ENCODE measurements at places on chromosomes 16 and 17.
A peak's percentile ranks its signal among the peaks of the same experiment; 100 is the strongest.

- no peak overlapping the region for H3K27ac ChIP-seq
- H3K4me1 ChIP-seq = peaks cover 17% of the 10 kb centered on the region
- H3K27me3 ChIP-seq = peaks cover 18% of the 10 kb centered on the region
- no peak overlapping the region for H3K4me3 ChIP-seq
- no peak for DNase-seq
Observed at GRCh38 chr16:67187175-67187890, 2.6 kb downstream of the EXOC3L1 start.

DNA sequence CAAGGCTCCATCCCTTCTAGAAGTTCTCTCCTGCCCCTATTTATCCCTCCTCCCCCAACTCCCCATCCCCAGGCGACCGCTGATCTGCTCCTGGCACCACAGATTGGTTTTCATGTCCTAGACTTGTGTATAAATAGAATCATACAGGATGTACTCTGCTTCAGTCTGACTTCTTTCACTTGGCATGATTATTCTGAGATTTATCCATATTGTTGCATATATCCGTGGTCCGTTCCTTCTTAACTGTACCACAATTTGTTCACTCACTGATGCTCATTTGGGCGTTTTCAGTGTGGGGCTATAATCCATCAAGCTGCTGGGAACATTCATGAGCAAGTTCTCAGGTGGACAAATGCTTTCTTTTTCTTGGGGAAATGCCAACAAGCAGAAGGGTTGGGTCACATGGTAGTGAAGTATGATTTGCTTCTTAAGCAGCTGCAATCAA, 23.9 kb downstream of the PITPNM3 start:
- no peaks in the 10 kb centered on the region for H3K27me3 ChIP-seq
- DNase-seq = no peak
- H3K4me1 ChIP-seq = no peaks in the 10 kb centered on the region
- H3K27ac ChIP-seq = no peak overlapping the region
- no peaks in the 10 kb centered on the region for H3K36me3 ChIP-seq

DNA sequence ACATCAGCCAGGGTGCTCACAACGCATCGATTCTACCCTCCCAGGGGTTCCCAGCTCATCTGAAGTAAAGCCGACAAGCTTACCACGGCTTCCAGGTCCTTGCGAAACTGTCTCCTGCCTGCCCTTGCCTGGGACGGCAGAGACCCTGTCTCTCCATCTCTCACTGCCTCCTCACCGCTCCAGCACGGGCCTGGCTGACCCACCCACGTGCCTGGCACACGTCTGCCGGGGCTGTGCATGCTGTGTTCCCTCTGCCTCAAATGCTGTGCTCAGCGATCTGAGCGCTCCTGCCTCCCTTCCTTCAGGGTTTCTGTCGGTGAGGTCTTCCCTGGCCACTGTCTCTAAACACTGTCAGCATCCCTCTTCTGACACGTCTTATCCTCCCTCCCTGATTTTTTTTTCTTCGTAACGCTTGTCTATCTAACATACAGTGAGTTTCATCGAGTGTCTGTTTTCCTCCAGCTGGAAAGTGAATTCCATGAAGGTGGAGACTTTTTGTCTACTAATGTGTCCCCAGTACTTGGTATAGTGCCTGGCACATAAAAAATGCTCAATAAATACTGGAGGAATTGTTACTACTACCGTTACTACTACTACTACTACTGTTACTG, 208.4 kb downstream of the IRF8 start:
- H3K27me3 ChIP-seq = no peaks in the 10 kb centered on the region
- H3K4me3 ChIP-seq = no peak overlapping the region
- H3K36me3 ChIP-seq = no peaks in the 10 kb centered on the region
- no peaks in the 10 kb centered on the region for H3K4me1 ChIP-seq

DNA sequence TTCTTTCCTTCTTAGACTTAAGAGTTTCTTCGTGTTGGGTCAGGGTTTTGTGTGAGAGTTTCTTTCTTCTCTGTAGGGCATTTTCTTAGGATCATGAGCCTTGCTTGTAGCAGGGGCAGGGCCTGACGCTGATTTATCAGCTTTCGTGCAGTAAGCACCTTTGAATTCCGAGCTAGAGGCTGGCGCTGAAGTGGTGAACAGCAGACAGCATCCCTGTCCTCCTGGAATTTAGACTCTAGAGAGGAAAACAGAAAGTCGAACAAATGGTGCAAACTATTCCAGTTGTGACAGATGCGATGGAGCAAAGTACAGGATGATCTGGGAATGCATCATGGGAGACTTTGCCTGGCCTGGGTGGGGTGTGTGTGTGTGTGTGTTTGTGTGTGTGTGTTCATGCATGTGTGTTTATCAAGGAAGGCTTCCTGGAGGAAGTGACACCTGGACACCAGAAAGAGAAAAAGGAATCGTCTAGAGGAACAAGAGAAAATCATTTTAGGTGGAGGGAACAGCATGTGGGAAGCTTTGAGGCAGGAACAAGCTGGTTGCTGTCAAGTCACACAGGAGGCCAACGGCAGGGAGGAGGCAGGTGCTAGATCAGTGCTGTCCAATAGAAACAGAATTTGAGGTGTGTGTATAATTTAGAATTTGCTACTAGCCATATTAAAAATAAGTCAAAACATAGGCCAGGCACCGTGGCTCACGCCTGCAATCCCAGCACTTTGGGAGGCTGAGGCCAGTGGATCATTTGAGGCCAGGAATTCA, 60.2 kb downstream of the WWP2 start:
- H3K27me3 ChIP-seq = no peaks in the 10 kb centered on the region
- H3K27ac ChIP-seq = no peak overlapping the region
- no peak overlapping the region for H3K4me3 ChIP-seq
- peaks cover 16% of the 10 kb centered on the region for H3K36me3 ChIP-seq
- no peaks in the 10 kb centered on the region for H3K4me1 ChIP-seq

- no peak overlapping the region for H3K4me3 ChIP-seq
- H3K4me1 ChIP-seq = no peaks in the 10 kb centered on the region
- H3K27me3 ChIP-seq = no peaks in the 10 kb centered on the region
- H3K27ac ChIP-seq = no peak overlapping the region
Observed at GRCh38 chr17:9944704-9945103, 39.6 kb upstream of the RCVRN start.

GRCh38 chr17:65785109-65785508, 223.7 kb upstream of the AXIN2 start:
- no peaks in the 10 kb centered on the region for H3K27me3 ChIP-seq
- no peak for DNase-seq
- no peaks in the 10 kb centered on the region for H3K36me3 ChIP-seq
- no peak overlapping the region for H3K4me3 ChIP-seq
- no peaks in the 10 kb centered on the region for H3K4me1 ChIP-seq

DNA sequence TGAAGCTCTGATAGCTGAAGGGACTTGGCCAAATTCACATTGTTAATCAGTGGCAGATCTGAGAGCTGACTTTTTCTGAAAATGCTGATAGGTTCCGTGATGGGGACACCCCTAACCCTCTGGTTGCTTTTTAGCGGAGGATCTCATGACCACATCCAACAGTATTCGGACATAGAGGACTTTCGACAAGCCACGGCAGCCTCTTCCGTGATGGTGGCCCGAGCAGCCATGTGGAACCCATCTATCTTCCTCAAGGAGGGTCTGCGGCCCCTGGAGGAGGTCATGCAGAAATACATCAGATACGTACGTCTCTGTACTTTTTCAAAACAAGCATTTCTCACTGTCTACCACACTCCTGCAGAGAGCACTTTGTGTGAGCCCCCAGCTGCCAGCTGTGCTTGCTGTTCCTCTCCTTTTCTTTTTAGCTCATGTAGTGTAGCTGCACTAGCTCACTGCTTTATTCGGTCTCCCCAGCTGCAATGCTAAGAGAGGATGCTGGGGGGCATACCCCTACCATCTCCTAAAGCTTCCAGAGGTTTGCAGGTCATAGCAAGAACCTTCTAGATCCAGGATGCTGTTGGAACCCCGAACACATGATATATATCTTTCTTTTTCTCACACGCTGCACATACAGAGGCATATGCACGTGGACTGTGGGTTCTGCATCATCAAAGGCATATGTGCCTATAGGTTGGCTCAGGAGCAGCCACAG, 14.2 kb upstream of the NFATC3 start:
- peaks cover 46% of the 10 kb centered on the region for H3K36me3 ChIP-seq
- H3K4me3 ChIP-seq = no peak overlapping the region
- peaks cover 50% of the 10 kb centered on the region for H3K4me1 ChIP-seq
- H3K27ac ChIP-seq = peak overlapping the region; percentile 97

DNA sequence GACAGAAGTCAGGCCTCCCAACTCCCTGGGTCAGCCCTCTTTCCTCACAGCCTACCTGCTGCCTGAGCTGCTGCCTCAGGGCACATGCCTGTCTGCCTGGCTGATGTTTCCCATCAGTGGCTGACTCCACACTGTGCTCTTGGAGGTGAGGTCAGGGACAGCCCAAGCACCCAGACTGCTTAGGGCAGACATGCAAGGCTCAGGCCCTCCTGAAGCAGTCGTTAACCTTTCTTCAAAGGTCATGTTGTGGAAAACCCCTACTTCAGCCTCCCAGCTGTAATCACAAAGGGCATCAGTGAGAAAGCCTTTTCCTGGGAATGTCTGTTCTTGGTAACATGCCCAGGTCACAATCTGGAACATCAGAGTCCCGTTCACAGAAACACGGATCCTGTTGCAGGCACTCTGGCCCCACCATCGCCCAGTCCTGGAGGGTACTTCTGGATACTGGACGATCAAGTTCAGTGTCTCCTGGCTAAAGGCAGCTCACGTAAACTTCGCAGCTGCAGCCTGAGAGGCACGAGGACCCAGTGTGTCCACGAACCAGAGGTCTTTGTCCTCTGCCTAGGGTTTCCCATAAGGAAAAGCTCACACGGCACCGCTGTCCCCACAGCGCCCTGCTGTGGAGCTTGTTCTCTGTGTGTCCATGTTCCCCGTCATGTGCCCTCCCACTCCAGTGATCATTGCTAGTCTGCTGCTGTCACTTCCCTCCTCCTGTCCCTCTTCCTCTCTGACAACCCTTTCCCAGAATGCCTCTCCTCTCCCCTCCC, 54.9 kb downstream of the GNAO1 start:
- no peak for DNase-seq
- no peaks in the 10 kb centered on the region for H3K27me3 ChIP-seq
- H3K4me1 ChIP-seq = no peaks in the 10 kb centered on the region
- no peak overlapping the region for H3K27ac ChIP-seq

GRCh38 chr16:61042737-61043136, 993.5 kb downstream of the CDH8 start:
- H3K4me3 ChIP-seq = no peak overlapping the region
- no peak overlapping the region for H3K27ac ChIP-seq
- H3K36me3 ChIP-seq = no peaks in the 10 kb centered on the region
- DNase-seq = no peak
- H3K27me3 ChIP-seq = no peaks in the 10 kb centered on the region
